ENCODE measurements at places on chromosomes 2 and 18. TPM values are rescaled to one million over a fixed set of nuclear protein-coding genes. Genes with fewer than 3 reads are reported as not detected.
A peak's percentile ranks its signal among the peaks of the same experiment; 100 is the strongest.

The FSHR gene
- not detected for polyA plus RNA-seq

The MC2R gene
- polyA plus RNA-seq = not detected

The ADAM23 gene
- polyA plus RNA-seq = 7.1 TPM

DNA sequence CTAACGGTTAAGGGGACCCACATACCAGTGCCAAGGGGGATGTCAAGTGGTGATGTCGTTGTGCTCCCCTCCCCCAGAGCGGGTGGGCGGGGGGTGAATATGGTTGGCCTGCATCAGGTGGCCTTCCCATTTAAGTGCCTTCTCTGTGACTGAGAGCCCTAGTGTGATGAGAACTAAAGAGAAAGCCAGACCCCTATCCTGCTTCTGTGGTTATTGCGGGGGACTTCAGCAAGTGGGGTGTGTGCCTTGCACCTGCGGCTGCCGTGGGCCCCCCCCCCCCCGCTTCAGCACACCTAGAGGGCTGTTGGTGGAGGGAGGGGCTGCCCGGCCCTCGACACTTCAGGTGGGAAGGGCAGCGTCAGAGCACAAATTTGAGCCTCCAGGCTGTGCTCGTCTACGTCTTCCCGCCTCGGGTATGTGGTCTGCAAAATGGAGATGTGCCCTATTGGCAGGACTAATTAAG, 6.1 kb downstream of the CTDSP1 start:
- DNase-seq = no peak

- DNase-seq = no peak
Measured at GRCh38 chr2:33614190-33614589, 15.1 kb upstream of the FAM98A start.

DNA sequence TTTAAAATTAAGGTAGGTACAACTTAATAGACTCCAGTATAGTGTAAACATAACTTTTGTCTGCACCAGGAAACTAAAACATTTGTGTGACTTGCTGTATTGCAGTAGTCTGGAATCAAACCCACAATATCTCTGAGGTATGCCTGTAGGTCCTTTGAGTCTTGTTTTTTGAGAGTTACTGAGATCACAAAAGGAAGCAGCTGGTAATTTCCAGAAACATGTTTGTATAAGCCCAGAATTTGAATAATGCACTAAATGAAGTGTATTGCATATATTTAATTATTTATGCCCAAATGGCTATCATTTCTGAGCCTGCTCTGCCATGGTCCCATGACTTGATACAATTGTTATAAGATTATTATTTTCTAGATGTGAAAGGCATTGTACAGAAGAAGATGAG, 143.3 kb upstream of the LYPD6 start:
- no peak for DNase-seq

DNA sequence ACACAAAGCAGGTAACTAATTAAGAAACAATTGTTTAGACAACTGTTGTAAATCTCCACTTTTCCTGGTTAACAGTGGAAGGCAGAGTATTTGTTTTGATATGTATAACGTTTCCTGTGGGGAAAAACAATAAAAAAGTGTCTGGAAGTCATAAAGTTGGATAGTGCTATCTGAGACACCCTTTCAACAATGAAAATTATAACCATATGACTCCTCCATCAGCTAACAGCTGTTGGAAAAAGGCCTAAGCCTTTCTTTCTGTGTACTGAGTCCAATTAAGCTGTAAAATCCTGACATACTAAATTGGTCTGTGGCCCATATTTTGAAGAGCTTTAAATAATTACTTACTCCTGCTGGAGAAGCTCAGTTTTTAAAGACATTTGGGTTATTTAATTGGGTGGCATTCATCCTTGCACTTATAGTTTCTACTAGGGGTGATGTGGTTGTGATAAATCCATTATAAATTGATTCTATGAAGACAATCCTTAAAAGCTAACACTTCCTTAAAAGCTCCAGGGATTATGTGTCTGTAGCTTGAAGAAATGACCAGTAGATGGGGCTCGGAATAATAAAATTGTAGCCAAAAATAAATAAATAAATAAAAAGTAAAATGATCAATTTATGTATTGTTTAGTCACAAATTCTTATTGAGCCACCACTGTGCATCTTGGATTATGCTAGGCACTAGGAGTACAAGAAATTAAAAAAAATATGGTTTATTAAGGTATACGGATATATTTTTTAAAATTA, 698.1 kb upstream of the NXPH2 start:
- peak; percentile 47 for DNase-seq

DNA sequence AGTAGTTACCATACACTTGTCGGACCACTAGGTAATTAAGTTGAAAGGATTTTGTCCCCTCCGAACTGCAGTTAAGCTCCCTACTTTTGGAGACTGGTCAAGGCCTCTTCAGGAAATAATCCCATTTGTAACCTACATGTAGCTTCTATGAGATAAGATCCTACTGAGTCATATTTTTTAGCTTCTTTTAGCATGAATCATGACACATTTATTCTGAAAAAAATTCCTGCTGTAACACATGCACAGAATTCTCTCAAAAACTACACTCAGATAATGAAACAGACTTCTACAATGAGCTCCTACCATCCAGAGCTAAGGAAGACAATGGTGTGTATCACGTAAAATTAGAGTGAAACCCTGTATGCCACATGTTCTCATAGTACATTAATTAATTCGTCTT, 100.7 kb upstream of the CCDC195 start:
- DNase-seq = no peak

- DNase-seq = no peak
Measured at GRCh38 chr18:54787121-54787520, 41.2 kb upstream of the RAB27B start.

GRCh38 chr2:41180387-41180786, 728.5 kb upstream of the SLC8A1 start:
- no peak for DNase-seq

GRCh38 chr2:143085125-143085784, 44.0 kb upstream of the ARHGAP15 start:
- DNase-seq = no peak

- no peak for DNase-seq
Measured at GRCh38 chr2:61368687-61369665, 101.9 kb downstream of the USP34 start.

- DNase-seq = no peak
Measured at GRCh38 chr2:7384773-7385349, 467.6 kb downstream of the RNF144A start.

DNA sequence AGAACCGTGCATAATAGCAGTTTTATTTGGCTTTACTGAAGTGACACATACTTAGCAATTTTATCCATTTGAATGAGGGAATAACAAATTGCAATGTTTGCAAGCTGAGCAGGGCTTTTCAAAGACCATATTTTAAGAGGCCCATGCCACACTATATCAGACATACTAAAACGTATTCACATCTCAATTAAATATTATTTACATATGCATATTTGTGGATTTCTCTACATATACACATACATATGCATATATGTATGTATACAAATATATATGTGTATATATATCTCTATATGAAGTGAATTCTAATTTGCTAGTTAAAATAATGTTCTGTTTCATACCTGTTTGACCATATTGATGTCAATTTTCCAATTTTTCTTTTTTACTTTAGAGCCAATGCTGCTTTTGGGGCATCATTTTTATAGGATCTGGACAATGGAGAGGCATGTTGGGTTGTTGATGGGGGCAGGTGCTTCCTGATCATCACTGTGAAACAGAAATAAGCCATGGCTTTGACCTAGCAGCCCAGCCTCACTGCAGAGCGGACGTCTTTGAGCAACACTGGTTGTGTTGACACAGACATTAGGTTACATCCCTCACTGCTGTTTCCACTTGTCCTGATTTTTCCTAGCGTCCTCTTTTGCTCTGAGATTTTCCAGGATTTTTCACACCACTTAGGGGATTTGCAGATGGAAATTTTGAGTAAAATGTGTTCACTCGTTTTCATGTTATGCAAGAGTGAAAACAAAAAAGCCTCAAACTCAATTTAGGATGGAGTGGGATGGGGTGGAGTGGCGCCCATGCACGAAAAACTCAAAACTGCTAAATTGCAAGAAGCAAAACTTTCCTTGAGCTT, 56.9 kb downstream of the RDH14 start:
- no peak for DNase-seq

DNA sequence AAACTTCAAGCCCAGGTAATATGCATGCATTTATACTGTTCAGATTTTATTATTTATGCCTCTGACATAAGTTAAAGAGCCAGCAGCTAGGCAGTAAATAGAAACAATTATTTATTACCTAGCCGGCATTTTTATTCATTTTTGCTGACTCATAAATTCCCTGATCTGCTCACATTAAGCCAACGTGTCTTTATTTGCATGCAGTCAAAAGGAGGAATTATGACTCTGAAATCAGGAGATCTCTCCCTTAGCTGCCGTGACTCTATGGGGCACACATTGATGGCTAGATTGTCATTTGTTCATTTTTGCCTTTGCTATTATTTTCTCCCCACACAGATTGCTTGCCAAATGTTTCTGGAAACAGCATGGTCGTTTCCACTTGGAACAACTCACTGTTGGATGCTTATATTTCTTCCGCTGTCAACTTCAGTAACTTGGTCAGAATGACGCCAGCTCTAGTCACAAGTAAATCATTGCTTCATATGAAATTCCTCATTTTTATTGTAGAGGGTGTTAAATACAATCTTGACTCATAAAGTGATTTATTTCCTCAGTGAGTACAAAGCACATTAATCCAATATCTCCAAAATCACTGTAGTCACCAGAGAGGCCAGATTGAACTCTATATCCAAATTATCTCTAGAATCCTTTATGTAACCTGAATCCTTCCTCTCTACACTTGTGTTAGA, 15.9 kb upstream of the ZBTB14 start:
- peak; percentile 34 for DNase-seq

All from renal pelvis (tissue), 12 donors.